ENCODE measurements at places on chromosomes 2 and 18.
A peak's percentile ranks its signal among the peaks of the same experiment; 100 is the strongest.

GRCh38 chr2:31109633-31110192 is 28.5 kb downstream of the GALNT14 start:
- DNase-seq, result no peak

DNA sequence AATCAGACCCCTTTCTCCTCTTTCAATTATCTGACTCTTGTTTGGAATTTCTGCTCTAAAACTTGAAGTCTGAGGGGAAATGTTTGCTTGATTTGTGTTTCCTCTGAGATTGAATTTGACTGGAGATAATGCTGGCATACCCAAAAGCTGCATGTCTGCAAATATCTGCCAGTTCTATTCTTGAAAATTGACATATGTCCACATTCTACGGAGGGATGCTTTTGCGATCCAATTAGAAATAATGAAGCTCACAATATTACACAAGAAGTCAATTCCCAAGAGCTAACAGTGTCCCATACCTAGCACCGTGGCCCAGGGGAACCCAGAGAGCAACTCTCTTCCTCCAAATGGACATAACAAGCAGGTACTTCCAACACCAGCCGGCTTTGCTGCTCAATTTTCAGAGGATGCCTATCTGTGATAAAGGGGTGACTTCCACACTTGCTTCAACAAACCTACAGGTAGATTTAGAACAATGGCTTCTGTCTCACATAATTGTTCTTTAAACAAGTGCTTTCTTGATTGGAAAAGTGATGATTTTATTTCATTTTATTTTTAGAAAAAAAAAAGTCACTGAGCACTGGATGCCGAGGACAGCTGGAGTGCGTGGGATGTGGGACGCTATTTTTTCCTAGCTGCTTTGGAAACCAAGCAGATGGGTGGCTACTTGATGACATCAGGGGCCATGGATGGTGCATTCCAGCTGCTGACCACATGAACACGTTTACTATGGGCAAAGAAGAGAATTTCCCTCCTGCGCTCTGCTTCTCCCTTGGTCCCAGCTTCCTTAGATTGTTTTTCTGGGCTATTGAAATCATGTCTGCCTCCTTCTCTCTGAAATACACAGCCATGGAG is 488.9 kb downstream of the RNF144A start:
- DNase-seq, result no peak

DNA sequence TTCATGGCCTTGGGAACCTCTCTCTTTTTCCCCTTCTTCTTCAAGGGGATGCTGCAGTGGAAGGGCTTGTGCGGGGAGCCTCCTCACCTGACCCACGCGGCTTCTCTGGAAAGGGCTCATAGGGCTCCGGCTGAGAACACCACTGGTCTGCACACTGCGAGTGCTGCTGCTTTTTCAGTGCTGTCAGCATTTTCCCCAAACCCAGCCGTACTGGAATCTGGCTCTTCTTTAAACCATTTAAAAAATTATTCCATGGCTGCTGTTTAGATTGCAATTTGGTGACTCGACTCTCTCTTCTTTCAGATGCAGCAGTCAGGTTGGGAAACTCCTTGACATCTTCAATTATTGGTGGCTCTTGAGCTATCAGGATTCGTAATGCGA is 272.6 kb upstream of the DSEL start:
- no peak for DNase-seq

- DNase-seq, result no peak
Measured at GRCh38 chr2:29010946-29011345, 29.8 kb downstream of the TOGARAM2 start.

- DNase-seq, result no peak
Measured at GRCh38 chr2:203625701-203626100, 80.7 kb upstream of the CD28 start.

DNA sequence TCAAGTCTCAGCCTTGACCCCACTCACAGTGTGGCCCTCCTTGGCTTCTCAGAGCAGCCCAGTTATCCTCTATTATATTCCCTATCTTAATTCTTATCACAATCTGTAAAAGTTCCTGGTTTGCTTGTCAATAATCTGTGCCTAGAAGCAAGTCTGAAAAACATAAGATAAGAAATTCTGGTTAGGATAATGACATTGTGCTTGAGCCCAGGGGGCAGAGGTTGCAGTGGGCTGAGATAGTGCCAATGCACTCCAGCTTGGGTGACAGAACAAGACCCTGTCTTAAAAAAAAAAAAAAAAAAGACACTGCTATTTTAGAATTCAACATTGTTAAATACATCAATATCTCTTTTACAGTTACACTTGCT is 63.9 kb downstream of the TMEM131 start:
- DNase-seq, result no peak

- no peak for DNase-seq
Measured at GRCh38 chr18:45702708-45703265, 21.2 kb upstream of the SLC14A1 start.

GRCh38 chr2:84855731-84856130 is 25.2 kb downstream of the TRABD2A start:
- DNase-seq, result no peak

DNA sequence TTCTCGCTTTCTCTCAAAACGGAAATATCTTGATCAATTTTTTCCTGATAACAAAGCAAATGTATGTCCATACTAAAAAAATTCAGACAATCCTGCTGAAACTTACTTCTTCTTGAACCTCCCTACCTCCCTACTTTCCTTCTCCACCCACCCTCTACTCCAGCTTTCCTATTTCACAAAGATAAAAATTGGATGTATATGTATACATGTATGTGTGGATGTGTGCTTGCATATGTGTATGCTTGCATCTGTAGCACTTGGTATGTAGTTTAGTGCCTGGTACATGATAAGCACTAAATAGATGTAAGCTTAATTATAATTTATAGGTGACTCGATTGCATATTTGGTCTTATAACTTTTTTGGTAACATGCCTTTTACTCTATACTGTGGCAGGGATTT is 167.5 kb upstream of the ITGA4 start:
- no peak for DNase-seq

GRCh38 chr2:195898505-195899191 is 170.0 kb downstream of the DNAH7 start:
- peak; percentile 88 for DNase-seq

DNA sequence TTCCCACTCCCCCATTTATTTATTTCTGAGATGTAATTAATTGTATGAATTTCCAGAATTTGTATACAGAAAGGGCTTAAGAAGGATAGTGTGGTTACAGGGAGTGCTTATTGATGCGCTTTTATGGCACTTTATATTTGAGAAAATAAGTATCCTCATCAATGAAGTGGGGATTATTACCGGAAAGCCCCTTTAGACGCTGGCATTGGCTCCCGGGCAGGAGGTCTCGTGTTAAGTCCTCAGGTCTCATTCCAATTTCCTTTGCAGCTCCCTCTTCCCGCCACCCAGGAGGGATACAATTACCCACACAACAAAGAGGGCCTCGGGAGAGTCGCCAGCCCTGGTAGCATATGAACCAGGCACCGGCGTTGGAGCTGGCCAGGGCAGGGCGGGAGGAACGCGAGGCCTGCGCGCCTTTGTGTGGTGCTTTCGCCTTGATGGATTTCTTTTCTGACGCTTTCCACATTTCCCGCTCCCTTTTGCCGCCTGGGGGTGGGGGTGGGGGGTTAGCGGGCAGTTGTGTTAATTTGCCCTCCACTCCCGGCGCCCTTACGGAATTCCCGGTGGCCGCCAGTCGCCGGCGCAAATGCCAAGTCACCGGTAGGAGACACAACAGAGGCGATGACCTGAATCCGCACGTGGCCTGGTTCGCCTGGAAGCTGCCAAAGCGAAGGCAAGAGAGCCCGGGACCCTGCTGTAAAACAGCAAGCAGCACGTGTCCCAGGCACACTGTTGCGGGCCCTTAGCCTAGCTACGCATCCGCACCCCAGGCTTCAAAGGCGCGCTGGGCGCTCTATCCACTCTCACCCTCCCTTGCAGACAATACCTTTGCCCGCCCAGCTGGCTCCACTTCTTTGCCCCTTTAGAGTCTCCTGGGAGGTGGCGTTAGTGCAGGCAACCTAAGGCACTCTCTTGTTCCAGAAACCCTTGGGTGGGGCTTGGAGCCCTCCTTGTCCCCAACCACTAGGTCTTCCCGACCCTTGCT is 3.3 kb downstream of the GAD1 start:
- no peak for DNase-seq

GRCh38 chr18:78915446-78916008 is 64.1 kb upstream of the SALL3 start:
- DNase-seq, result no peak

DNA sequence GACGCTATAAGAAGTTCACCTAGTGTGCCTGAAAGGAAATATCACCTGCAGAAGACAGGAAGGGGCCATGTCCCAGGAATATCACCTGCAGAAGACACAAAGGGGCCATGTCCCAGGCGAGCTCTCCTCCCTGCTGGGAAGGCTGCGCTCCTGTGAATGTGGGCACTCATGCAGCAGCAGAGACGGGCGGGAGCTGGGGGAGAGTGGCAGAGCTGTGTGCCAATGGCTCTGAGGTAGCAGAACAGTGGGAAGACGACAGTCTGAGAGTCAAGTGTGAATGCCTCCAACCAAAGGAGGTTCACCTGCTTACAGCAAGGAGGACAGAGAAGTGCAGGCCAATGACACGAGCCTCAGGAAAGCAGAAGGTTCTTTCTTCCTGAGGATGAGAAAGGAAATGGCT is 117.9 kb upstream of the SALL3 start:
- DNase-seq, result no peak

- peak; percentile 52 for DNase-seq
Measured at GRCh38 chr18:42274488-42275137, 319.6 kb downstream of the PIK3C3 start.

- DNase-seq, result no peak
Measured at GRCh38 chr18:48836231-48836805, 114.4 kb downstream of the SMAD7 start.

- no peak for DNase-seq
Measured at GRCh38 chr2:21008014-21008789, 35.7 kb downstream of the APOB start.

DNA sequence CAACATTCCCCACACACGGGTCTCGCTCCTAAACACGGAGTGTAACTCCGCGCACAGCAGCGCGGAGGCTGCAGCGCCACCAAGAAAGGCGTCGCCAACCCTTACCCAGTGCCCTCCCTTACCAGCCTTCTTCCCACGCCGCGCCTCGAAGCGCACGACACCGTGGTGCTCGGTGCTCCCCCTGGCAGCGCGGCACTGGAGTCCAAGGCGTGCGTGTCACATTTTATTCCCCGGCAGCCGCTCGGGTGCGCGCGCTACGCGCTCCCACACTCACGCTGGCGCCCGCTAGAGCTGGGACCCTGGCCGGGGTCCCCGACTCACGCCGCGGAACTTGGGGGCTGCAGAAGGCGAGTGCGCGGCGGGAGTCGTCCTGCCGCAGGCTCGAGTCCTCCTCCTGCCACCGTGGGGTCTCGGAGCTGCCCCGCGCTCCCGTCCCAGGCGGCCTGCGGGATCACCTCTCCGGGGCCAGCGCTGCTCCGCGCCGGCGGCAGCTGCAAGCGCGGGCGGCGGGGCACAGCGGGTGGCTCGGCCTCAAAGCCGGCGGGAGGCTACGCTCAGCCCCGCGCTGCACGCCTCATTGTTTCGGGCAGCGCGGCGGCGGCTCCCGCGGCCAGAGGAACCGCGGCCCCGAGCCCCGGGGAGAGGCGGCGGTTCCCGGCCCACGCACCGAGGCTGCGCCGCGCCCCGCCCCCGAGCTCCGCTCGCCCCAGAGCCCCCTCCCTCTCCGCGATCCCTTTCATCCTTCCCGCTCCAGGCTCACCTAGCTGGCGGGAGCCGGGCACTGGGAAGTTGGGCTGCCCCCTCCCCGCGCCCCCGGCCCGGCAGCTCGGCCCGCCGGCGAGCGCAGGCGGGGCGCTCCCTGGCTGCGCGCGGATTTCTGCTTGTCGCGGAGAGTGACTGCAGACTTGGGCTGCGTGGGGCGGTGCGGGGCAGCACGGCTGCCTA is at the start of gene ST6GAL2:
Gene ST6GAL2 (minus strand): TSS at position 197 of the 945 bp plus-strand sequence. CDS start 42,190 bp downstream, outside the sequence.
- DNase-seq, result no peak

DNA sequence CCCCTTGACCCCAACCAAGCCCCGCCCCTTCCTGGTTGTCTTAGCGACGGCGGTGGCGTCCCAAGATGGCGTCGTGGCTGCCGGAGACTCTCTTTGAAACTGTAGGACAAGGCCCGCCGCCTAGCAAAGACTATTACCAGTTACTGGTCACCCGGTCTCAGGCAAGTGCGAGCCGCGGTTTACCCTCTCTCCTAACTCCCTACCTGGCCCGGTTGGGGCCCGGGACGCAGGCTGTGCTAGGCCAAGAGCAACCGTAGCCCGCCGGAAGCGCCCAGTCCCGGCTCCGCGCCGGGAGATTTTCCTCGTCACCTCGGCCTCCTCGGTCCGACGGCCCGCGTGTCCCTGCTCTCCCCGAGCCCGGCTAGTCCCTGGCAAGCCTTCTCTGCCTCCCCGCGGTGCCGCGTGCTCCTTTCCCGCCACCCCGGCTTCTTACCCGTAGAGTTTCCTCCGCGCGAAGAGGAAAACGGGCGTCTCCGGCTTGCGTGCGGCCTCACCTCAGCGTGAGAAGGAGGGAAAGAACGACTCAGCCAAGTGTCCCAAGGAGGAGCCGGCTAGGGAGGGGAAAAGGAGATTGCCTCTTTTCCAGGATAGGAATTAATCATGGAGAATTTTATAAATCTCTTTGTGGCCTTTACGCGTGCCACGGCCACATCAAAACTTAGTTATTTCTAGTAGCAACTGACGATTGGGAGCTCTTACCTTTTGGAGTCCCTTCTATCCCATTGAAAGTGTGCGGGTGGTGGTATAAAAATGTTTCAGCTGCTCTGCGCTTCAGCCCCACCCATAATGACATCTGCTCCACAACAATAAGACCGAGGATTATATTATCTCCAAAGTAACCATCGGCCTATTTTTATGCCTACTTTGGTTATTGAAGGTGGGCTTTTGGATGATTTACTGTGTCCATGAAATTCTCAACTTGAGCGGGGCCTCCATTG is at the start of gene FBXO36:
Gene FBXO36 (plus strand): TSS at position 55 of the 938 bp plus-strand sequence. CDS start 11 bp downstream, at position 66.
- peak; percentile 80 for DNase-seq

- DNase-seq, result no peak
Measured at GRCh38 chr2:216810399-216811160, 49.3 kb downstream of the TNP1 start.

GRCh38 chr2:64605991-64606478 is 47.7 kb downstream of the SERTAD2 start:
- DNase-seq, result no peak

- DNase-seq, result peak; percentile 11
Measured at GRCh38 chr2:13821255-13821880, 811.1 kb upstream of the LRATD1 start.

DNA sequence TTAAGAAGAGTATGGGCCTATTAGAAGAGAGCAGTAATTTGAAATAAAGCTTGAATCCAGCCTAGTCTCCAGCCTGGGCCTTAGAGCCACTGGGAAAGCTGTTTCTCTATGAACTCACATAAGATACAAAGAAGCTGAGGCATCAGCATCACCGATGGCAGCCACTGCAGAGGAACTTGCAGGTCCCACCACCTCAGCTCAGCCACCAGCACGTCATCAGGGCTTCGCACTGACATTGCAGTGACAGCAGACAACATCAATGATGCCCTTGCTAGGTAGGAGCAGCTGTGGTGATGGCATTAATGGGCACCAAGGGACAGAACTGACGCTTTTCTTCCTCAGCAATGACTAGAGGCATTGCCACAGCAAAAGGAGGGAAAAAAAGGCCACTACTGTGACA is 67.7 kb upstream of the CDC42EP3 start:
- no peak for DNase-seq

- peak; percentile 77 for DNase-seq
Measured at GRCh38 chr2:9699139-9700108, 68.6 kb upstream of the YWHAQ start.

GRCh38 chr18:44672506-44672905 is 8.2 kb upstream of the SETBP1 start:
- DNase-seq, result no peak

- no peak for DNase-seq
Measured at GRCh38 chr2:5444854-5445253, 247.3 kb upstream of the SOX11 start.

All from M059J (cell line).